ENCODE measurements at places on chromosomes 12 and 14.
A peak's percentile ranks its signal among the peaks of the same experiment; 100 is the strongest.

- DNase-seq, result peak; percentile 99
These were observed 18.7 kb upstream of the FBRSL1 start for GRCh38 chr12:132471011-132471857.

- DNase-seq, result no peak
These were observed 25.9 kb downstream of the SSH1 start for GRCh38 chr12:108831309-108831991.

DNA sequence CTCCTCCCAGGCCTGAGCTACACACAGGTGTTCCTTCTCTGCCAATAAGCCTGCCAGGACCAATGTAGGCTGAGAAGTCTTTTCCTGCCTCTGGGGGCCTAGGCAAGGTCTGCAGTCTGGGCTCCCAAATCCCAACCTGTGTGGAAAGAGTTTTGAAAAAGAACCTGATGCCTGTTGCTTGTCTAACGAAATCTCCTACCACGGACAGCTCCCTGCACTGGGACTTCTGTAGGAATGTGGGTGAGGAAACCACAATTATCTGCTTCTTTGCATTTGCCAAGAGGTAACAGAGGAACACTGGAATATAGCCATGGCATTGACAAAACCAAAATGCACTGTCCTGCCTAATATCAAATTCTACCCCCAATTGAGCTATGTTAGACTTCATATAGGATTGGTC lies 877.0 kb upstream of the TMEM132C start:
- peak; percentile 3 for DNase-seq

DNA sequence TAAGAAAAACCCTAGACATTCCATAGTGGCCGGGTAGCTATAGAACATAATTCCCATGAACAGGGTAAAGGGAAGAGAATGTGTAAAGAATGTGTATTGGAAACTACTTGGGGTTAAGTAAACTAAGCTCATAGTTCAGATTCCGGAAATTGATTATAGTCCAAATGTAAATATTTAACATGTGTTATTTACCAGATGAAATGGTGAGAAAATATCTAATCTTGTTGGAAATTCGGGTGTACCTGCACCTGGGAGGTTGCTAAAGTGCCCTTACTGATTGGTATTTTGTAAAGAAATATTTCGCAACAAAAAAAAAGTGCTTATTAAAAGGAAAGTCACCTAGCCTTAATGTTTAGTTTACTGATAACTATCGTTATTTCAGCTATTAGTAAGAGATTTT lies 14.4 kb downstream of the RASSF9 start:
- peak; percentile 56 for DNase-seq

GRCh38 chr12:31560516-31560915 lies 30.4 kb downstream of the DENND5B start:
- DNase-seq, result no peak

DNA sequence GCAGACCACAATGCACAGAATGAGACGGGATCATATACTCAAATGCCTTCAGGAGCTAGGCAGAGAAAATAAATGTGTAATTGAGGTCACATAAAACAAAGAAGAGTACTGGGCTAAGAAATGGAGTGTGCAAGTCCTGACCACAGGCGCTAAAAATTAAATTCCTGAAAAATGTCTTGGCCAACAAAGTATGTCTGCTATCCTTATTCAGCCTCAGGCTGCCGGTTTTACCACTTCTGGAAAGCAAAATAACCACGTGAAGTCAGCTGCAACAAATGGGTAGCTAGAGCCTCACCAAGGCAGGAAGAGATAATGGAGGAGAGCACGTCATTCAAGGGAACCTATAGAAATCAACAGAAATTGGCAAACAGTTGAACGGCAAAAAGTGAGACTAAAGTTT lies 3.1 kb downstream of the PYGL start:
- DNase-seq, result no peak

DNA sequence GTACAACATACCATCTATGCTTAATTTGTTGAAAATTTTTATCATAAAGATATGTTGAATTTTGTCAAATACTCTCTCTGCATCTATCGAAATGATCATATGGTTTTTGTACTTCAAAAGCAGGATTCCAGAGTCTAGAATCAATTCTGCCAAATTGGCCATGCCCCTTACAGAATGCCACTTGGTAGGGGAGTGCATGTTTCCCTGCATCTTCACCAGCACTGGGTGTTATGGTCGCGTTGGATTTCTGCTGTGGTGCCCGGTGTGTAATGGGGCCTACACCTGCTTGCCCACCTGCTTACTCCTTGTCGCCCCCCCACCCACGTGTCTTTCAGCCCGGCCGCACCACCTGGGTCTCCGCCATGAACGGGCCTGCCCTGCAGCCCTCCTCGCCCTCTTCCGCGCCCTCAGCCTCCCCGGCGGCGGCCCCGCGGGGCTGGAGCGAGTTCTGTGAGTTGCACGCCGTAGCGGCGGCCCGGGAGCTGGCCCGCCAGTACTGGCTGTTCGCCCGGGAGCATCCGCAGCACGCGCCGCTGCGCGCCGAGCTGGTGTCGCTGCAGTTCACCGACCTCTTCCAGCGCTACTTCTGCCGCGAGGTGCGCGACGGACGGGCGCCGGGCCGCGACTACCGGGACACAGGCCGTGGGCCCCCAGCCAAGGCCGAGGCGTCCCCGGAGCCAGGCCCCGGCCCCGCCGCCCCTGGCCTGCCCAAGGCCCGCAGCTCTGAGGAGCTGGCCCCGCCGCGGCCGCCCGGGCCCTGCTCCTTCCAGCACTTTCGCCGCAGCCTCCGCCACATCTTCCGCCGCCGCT lies 12.3 kb downstream of the SH2B3 start:
- no peak for DNase-seq

DNA sequence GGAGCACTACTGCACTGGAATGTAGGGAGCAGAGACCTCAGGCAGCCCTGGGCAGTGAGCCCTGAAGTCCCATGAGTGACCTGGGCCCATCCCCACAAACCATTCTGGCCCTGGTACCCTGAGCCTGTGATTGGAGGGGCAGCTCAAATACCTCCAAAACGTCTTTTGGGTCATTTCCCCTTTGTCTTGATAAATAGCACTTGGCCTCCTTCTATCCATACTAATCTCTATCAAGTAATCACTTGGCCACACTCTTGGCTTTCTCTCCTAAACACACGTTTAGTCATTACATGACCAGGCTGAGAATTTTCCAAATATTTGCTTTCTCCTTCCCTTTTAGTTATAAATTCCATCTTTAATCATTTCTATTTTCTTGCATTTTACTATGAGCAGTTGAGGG lies 91.3 kb downstream of the RPAP3 start:
- no peak for DNase-seq

DNA sequence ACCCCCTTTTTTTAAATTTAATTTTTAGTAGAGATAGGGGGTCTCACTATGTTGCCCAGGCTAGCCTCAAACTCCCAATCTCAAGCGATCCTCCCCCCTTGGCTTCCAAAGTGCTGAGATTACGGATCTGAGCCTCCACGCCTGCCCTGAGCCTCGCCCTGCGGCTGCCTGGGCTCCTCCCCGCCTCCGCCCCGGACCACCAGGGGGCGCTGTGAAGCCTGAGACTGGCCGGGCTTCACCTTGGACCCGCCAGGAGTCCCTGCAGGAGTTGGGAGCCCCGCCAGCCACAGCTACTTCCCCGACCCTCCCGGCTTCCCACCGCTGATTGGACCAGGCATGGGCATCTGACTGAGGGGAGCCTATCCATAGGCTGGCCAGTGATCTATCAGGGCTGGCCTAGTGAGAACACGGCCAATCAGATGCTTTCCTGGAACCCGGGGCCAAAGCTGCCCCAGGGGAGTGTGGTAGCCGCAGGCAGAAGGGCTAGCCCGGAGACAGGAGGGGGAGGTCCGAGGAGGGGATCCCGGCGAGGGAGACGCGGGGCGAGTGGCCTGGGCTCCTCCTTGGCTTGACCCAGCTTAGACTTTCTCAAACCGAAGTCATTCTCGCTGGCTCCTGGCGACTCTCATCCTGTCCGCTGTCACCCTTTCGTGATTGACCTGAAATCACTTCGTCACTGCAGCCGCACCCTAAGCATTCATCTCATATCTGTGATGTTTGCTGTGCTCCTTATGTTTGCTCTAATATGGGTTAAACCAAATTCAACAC lies 15.1 kb upstream of the ANKRD9 start:
- DNase-seq, result peak; percentile 96

DNA sequence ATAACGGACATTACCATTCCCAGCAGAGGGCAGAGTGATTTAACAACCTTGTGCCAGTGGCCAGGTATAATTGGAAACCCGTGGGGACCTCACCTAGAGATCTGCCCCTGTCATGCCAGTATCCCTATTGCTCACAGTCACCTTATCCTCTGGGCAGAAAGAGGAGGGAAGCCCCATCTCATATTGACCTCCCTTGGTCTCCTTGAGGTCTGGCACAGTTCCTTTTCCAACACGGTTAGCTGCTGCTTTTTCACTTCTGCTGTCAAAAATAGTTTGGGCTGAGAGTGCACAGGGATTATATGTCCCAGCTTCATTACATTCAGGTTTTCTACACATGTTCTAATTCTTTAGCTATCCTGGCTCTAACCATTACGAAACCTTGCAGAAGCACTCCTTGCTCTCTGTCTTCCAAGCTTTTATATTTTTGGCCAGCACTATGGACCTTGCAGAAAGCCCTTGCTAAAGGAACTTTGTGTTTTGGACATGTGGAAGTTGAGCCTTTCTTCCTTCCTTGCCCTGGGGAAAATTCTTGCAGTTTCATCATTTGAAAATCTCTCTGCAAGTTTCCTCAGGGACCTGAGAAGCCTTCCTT lies 111.7 kb upstream of the MIS18BP1 start:
- no peak for DNase-seq

DNA sequence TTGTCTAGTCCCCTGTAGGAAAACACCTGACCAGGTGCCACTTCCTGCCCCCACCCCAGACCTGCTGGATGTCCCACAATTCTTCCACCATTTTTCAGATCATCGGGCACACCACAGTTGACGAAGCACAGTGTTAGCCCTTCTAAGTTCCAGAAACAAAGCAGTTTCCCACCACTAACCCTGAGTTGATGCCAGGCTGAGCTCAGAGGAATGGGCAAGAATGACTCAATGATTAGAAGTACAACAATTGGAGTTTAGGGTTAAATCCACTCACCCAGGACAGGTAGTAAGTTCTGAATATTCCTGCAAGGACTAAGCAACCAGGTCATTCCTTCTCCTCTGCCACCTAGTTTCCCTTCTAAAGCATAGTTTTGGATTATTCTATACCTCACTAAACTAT lies 979.8 kb downstream of the BCL11B start:
- DNase-seq, result no peak

DNA sequence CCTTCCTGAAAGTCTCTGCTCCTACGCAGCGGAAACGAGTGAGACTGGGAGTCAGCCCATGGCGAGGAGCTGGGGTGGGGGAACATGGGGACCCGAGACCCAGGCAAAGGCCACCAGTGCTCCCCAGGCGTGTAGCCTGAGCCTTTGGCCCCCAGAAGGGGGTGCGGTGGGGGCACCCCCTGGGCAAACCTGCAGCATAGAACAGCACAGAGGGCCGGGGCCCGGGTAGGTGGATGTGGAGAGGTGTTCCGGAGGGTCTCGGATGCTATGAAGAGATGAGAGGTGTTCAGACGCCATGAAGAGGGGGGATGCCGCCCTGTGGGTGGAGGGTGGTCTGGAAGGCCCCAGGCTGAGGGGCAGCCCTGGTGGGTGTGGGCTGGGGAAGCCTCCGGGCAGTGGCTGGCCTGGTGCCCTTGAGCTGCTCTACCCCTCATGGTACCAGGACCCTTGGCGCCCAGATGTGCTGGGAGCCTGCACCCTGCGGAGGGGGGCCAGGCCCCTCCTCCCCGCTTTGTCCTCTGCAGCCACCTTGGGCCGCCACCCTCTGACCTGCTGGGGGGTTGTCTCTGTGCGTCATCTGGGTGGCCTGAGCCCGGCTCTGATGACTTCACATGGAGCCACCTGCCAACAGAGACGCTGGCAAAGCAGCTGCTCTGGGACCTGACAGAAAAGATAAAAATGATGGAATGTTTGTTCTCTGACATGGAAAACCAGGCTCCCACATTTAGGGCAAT lies 83.4 kb downstream of the KIF26A start:
- no peak for DNase-seq

DNA sequence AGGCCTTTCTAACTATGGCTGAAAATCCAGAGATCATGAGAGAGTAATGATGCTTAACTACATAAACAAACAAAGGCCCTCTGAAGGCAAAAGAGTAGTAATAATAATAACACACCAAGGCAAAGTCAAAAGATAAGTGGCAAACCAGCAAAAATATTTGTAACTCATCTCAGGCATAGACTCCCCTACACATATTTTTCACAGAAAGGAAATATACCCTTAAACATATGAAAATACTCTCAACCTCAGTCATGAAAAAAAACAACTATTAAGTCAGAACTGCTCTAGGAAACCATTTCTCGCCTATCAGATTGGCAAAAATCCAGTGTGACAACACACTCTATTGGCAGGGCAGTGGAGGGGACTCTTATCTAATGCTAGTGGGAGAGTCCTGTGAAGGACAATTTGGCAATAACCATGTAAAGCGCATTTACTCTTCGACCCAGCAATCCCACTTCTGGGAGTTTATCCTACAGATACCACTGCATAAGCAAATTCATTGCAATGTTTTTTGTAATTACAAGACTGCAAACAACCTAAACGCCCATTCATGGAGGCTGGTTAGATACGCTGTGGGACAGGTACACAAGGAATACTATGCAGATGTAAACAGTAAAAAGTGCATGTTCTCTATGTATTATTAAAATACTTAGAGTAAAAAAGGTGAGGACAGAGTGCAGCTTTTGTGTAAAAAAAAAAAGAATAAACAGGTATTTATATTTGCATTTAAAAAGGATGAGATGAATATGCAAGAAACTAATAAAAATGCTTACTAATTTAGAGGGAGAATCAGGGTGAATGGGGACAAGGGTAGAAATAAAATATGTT lies 26.0 kb upstream of the IL22 start:
- peak; percentile 5 for DNase-seq

- DNase-seq, result no peak
These were observed 8.2 kb downstream of the INTS13 start for GRCh38 chr12:26929590-26929989.

GRCh38 chr14:83799233-83799632 lies 1730.7 kb upstream of the FLRT2 start:
- no peak for DNase-seq

- no peak for DNase-seq
These were observed 386.8 kb downstream of the BCAT1 start for GRCh38 chr12:24561882-24562770.

DNA sequence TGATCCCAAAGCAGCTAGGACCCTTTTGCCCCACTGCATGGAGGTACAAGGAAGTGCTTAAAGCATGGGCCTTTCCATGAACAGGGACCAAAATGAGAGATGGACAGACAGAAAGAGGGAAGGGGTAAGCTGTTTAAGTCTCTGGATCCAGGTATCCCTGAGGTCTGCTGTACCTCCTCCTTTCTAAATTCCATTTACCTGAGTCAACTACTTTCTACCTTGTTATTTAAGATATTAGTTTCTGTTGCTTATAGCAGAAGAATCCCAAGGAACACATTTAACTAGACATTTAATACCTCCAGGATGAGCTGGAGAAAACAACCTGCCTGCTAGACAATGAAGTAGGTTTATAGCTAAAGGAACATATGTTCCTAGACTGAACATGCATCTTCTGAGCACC lies 157.6 kb upstream of the TMCC3 start:
- DNase-seq, result no peak

- DNase-seq, result no peak
These were observed 4.3 kb downstream of the NIN start for GRCh38 chr14:50826681-50827080.

- no peak for DNase-seq
These were observed 396.2 kb downstream of the NUAK1 start for GRCh38 chr12:105742567-105742874.

- DNase-seq, result no peak
These were observed 1.0 kb upstream of the ATG14 start for GRCh38 chr14:55412676-55413075.
